ENCODE measurements at places on chromosomes 6 and 20. TPM values are rescaled to one million over a fixed set of nuclear protein-coding genes. Genes with fewer than 3 reads are reported as not detected.

SLC22A7 gene
- not detected for total RNA-seq

PSORS1C1 gene
- total RNA-seq = 0.39 TPM

COL21A1 gene
- total RNA-seq = 5.3 TPM

TINAG gene
- total RNA-seq = not detected
